CD4-positive, alpha-beta T cell (primary cell): ENCODE measurements at places on chromosomes 2 and 18.

GRCh38 chr2:75340560-75340959 is 141.2 kb upstream of the TACR1 start:
- H3K36me3 ChIP-seq = no peaks in the 10 kb centered on the region
- no peaks in the 10 kb centered on the region for H3K4me1 ChIP-seq
- no peak for DNase-seq

DNA sequence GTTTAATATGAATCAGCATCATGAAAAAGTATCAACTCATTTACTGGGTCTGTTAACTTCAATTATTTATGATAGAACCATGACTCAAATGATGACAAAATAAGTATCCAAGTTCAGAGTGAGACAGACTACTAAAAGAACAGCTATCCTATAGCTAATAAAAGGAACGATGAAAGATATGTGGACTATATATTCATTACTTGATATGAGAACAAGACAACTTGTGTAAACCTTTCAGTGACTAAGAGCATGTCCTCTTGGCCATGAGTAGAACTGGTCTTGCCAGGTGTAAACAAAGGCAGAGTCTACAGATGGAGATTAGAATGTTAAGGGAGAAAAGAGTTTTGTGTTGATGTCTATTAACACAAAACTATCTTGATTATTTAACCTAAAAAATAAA is 360.4 kb upstream of the ZC3H15 start:
- H3K4me3 ChIP-seq = no peak overlapping the region
- no peaks in the 10 kb centered on the region for H3K36me3 ChIP-seq
- no peaks in the 10 kb centered on the region for H3K4me1 ChIP-seq
- no peak for DNase-seq
- H3K27ac ChIP-seq = no peak overlapping the region

DNA sequence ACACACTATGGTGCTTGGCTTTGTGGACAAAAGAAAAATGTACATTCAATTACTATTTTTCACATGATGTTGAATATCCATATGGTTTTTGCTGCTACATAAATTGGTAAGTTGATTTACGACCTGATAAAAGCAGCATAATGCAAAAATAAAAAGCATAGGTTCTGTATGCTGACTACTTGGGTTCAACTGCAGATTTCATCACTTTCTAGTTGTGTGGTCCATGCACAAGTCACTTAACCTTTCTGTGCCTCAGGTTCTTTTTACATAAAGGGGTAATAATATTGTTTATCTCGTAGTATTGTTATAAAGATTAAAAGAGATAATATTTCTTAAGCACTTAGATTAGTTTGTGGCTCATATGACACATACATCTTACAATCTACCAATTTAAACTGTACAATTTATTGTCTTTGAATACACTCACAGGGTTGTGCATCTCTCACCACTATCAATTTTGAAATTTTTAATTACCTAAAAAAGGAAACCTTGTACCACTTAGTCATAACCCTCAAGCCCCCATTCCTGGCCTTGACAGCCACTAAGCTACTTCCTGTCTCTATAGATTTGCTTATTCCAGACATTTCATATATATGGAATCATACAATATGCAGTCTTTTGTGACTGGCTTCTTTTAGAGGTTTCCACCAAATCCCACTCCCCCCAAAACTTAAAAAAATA is 1443.9 kb downstream of the SUCLG1 start:
- H3K27ac ChIP-seq = no peak overlapping the region
- no peak for DNase-seq
- no peaks in the 10 kb centered on the region for H3K4me1 ChIP-seq
- H3K36me3 ChIP-seq = no peaks in the 10 kb centered on the region
- no peak overlapping the region for H3K4me3 ChIP-seq

- H3K27ac ChIP-seq = no peak overlapping the region
- no peak overlapping the region for H3K4me3 ChIP-seq
- peaks cover 7% of the 10 kb centered on the region for H3K27me3 ChIP-seq
- no peak for DNase-seq
These were observed 9.4 kb downstream of the ABCG8 start for GRCh38 chr2:43848214-43848613.

DNA sequence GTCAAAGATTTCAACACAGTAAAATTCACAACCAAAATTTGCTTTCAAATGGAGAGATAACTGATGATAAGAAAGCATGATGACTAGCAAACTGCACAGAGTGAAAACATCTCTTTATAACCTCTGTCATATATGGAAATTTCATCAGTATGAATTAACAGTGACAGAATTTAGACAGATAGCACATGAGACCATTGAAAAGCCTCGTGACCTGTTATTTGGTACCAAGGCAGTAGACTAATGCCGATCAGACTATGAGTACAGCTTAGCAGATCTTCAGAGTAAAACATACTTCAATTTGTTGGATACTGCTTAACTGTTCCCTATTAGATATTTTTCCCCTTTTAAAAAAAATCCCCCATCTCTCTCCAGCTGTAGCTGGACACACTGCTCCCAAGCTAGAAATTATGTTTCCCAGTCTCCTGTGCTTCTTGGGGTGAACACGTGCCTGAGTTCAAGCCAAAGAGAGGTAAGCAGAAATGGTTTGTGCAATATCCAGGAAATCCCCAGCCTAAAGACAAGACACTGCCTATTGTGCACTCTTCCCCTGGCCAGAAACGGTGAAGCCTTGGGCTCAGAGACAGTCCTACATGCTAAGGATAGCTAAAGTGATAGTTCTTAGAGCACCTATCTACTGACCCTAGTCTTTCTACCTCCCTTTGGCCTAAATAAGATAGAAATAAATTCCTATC is 256.1 kb downstream of the NCKAP5 start:
- no peaks in the 10 kb centered on the region for H3K27me3 ChIP-seq
- no peaks in the 10 kb centered on the region for H3K4me1 ChIP-seq
- H3K27ac ChIP-seq = no peak overlapping the region
- no peak overlapping the region for H3K4me3 ChIP-seq

DNA sequence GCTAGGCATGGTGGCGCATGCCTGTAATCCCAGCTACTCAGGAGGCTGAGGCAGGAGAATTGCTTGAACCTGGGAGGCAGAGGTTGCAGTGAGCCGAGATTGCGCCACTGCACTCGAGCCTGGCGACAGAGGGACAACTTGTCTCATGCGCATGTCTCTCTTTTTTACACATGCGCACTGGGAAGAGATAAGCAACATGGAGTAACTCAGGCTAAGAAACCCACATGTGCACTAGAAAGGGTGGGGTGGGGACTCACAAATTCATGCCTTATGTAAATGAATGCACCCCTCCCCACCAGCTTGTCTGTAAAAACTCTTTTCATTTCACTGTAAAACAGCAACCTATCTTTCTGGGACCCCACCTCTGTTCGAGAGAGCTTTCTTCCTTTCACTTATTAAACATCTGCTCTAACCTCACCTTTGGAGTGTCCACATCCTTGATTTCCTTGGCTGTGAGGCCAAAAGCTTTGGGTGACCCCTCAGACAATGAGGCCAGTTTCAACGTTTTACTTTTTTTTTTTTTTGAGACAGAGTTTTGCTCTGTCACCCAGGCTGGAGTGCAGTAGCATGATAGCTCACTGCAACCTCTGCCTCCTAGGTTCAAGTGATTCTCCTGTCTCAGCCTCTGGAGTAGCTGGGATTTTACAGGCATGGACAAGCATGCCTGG is 91.6 kb upstream of the RMP24 start:
- H3K36me3 ChIP-seq = no peaks in the 10 kb centered on the region
- no peak overlapping the region for H3K27ac ChIP-seq

- H3K4me1 ChIP-seq = no peaks in the 10 kb centered on the region
- H3K36me3 ChIP-seq = no peaks in the 10 kb centered on the region
- DNase-seq = no peak
- no peaks in the 10 kb centered on the region for H3K27me3 ChIP-seq
- H3K4me3 ChIP-seq = no peak overlapping the region
- H3K27ac ChIP-seq = no peak overlapping the region
These were observed 292.3 kb upstream of the SIX2 start for GRCh38 chr2:45301307-45302277.

DNA sequence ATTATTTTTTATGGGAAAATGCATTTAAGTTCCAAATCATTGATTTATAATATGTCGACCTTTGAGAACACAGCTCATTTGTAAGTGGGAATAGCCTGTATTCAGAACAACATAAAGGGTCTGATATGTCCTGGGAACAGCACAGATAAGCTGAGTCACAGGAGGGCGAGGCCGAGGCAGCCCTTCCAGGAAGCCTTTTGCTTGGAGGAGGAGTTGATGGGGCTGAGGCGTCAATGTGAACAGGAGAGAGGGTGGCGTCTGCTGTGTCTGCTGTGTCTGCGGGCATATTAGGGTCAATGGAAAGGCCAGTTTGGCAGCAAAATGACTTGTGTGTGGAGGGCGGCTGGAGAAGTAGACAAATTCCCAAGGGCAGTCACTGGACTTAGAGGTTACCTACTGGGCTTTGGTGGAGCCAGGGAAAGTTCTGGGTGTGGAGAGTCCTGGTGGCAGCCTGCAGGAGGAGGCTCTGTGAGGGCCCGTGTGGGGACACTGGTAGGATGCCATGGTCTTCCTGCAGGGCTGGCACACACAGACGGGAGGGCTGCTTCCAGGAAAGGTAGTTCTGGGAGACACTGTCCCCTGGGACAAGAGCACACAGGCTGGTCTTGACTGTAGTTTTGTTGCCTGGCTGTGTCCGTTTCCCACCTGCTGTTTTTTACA is 128.1 kb downstream of the GLI2 start:
- peaks cover 16% of the 10 kb centered on the region for H3K27me3 ChIP-seq
- H3K4me1 ChIP-seq = no peaks in the 10 kb centered on the region
- no peaks in the 10 kb centered on the region for H3K36me3 ChIP-seq
- DNase-seq = no peak
- H3K4me3 ChIP-seq = no peak overlapping the region
- H3K27ac ChIP-seq = no peak overlapping the region

DNA sequence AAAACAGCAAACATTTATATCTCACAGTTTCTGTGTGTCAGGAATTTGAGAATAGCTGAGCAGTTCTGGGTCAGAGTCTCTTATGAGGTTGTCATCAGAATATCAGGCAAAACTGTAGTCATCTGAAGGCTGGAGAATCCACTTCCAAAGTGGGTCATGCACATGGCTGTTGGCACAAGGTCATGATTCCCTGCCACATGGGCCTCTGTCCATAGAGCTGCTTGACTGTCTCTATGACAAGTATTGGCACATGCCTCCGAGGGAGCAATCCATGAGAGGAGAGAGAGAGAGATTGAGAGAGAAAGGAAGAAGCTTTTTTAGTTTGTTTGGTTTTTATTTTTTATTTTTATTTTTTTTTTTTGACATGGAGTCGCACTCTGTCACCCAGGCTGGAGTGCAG is 101.8 kb upstream of the DDX18 start:
- H3K4me1 ChIP-seq = no peaks in the 10 kb centered on the region
- H3K36me3 ChIP-seq = no peaks in the 10 kb centered on the region
- no peaks in the 10 kb centered on the region for H3K27me3 ChIP-seq
- no peak overlapping the region for H3K27ac ChIP-seq

- no peak overlapping the region for H3K27ac ChIP-seq
- H3K4me3 ChIP-seq = no peak overlapping the region
- no peaks in the 10 kb centered on the region for H3K27me3 ChIP-seq
These were observed 33.3 kb upstream of the NCK2 start for GRCh38 chr2:105711394-105711793.

DNA sequence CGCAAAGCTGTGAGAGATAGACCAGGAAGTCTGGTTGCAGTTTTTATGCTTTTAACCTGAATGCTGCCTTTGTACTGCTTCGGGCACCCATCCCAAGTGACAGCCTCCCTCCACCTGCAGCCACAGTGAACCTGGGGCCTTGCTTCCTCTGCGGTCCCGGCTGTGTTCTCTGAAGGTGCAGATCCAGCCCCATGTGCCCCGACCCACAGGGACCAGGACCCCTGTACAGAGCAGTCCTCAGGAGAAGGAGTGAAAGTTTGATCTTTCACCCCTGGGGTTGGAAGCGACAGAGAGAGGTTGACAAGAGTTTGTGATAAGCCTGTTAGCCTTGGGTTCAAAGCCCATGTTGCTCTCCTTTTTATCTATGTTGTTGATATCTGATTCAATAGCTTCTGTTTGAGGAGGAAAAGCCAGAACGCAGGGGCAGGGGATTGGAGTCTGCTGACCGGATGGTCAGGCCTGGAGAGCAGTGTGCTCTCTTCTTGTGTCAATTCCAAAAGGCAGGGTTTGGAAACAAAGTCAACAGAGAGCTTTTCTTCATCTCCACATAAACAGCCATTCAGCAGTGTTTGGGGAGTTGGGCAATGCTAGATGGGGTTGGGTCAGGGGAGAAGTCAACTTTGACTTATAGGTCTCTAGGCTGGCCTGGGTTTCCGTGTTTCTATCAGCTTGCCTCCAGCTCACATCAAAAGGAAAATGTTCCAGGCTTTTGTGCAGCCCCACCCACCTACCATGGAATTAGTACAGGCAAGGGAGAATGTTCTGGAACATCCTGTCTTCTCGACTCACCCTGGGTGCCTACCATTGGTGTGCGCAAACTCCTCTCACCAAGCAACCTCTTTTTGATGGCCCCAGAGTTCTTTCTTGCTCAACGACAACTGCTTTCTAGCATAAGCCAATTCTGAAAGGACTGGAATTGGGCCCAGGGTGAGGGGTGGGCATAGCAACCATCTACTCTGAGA is 214.9 kb downstream of the ALPK2 start:
- H3K27me3 ChIP-seq = no peaks in the 10 kb centered on the region
- DNase-seq = no peak
- no peaks in the 10 kb centered on the region for H3K4me1 ChIP-seq
- no peak overlapping the region for H3K4me3 ChIP-seq
- H3K36me3 ChIP-seq = no peaks in the 10 kb centered on the region

GRCh38 chr18:10202845-10203321 is 251.6 kb upstream of the APCDD1 start:
- H3K27me3 ChIP-seq = no peaks in the 10 kb centered on the region
- no peaks in the 10 kb centered on the region for H3K4me1 ChIP-seq
- no peak for DNase-seq
- no peak overlapping the region for H3K27ac ChIP-seq

- no peaks in the 10 kb centered on the region for H3K36me3 ChIP-seq
- H3K4me1 ChIP-seq = no peaks in the 10 kb centered on the region
- no peak for DNase-seq
- no peaks in the 10 kb centered on the region for H3K27me3 ChIP-seq
- H3K27ac ChIP-seq = no peak overlapping the region
- H3K4me3 ChIP-seq = no peak overlapping the region
These were observed 1027.7 kb downstream of the TMEM182 start for GRCh38 chr2:103789381-103790095.

GRCh38 chr18:31977270-31977872 is 34.4 kb upstream of the TRAPPC8 start:
- H3K4me1 ChIP-seq = no peaks in the 10 kb centered on the region
- H3K27ac ChIP-seq = no peak overlapping the region
- H3K36me3 ChIP-seq = no peaks in the 10 kb centered on the region
- no peak overlapping the region for H3K4me3 ChIP-seq
- no peaks in the 10 kb centered on the region for H3K27me3 ChIP-seq
- DNase-seq = no peak
